ENCODE measurements at places on chromosomes 3 and 15.

GRCh38 chr3:37646865-37647264 is 214.8 kb upstream of the CTDSPL start:
- no peak for DNase-seq

- DNase-seq, result no peak
Measured at GRCh38 chr3:72044231-72044855, 259.4 kb upstream of the PROK2 start.

DNA sequence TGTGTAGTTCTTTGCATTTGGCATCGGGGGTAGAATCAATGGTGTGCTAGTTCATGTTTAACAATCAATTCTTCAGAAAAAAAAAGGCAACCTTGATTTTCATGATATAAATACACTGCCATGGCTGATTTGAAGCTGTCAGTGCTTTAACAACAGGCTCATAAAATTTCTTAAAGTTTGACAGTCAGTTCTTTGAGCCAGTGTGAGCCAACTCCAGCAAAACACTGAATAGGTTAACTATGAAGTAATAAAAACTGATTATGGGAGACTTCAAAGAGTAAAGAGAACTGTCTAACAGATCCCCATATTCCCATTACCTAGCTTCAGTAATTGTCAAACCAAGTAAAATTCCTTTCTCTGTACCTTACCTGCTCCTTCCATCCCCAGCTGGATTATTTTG is 241.7 kb upstream of the SUCLG2 start:
- DNase-seq, result no peak

DNA sequence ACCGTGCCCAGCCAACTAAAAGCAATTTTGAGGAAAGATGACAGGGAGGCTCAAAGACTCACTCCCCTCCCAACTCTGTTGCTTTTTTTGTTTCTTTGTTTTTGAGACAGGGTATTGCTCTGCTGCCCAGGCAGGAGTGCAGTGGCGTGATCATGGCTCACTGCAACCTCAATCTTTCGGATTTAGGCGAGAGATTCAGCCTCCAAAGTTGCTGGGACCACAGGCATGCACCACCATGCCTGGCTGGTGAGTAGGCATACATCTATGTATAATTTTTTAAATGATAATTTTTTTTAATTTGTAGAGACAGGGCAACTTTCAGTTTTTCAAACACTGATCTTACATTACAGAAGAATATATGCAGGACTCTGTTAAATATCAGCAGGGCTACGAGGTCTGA is 15.8 kb upstream of the THUMPD3 start:
- no peak for DNase-seq

DNA sequence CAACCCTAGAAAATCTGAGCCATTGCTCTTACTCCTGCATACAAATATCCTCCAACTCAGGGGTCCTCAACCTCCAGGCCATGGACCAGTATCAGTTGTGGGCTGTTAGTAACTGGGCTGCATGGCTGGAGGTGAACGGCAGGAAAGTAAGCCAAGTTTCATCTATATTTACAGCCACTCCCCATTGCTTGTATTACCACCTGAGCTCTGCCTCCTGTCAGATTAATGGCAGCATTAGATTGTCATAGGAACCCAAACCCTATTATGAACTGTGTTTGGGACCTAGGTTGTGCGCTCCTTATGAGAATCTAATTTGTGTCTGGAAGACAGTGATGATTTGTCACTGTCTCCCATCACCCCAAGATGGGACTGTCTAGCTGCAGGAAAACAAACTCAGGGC is 246.5 kb upstream of the CDIN1 start:
- no peak for DNase-seq

Measured in KG1 (cell line).